Activated naive CD4-positive, alpha-beta T cell (primary cell): ENCODE measurements at places on chromosomes 5 and 9.

DNA sequence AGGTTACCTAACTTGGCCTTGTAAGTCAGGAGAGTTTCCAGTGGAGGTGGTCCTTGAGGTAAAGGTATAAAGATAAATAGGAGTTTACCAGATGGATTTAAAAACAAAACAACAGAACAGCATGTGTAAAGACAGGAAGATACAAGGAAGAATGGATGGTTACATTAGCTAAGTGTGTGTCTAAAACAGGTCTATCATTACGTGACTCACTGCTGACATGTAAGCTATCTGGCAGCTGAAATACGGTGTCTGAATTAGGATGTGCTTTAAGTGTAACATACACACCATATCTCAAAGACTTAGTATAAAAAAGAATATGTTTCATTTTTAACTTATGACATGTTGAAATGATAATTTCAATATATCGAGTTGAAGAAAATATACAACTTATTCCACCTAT, 405.1 kb upstream of the ADAMTSL1 start:
- DNase-seq = no peak

DNA sequence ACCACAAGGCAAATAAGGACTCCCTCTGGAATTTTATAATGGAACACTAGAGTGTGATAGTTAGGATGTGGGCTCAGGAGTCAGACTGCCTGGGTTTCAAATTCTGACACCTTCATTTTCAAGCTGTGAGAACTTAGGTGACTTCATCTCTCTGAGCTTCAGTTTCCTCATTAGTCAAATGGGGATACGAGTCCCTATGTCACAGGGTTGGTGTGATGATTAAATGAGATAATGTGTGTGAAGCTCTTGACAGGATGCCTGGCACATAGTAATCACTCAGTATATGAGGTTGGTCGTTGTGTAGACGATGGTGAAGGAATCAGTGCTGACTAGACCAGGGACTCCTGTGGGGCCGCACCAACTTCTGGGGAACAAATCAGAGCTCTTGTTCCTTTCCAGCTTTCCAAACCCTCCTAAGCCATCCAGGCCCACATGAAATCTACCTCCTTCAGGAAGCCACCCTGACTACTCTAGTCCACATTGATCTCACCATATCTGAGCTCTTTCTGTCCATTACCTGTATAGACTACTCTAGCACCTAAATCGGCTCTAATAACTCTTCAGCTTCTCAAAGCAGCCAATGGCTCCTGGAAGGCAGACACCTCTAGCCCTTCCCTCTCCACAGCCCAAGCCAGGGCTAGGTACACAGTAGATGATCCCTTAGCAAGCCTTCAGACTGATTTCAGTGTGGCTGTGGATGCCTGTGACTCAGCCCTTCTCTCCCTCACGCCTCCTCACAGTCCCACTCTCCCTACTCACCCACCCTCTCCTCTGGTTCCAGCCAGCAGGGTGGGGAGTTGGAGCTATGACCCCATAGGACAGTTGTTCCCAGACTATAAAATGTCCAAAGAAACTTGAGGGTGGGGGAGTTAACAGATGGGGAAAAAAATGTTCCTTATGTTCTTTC, 2.5 kb upstream of the TCF7 start:
- no peak for DNase-seq

DNA sequence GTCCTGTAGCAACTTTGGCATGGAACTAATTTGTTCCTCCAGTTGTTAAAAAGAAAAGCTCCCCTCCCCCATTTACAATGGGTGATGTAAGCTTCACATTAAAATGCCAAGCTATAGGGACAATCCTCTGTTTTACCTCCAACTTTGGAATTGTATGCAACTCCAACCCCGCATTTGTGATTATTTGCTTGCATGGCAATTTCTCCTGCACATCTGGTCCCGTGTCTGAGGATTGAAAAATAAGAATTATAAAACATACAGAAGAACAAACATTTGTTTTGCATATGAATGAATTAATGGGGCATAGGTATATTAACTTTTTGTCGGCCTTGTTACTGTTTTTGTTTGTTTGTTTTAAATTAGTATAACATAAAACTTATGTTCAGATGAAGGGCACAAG, 17.2 kb downstream of the PCSK1 start:
- no peak for DNase-seq

- no peak for DNase-seq
Observed at GRCh38 chr5:10485142-10485795, 43.6 kb downstream of the ROPN1L start.
